Lower leg skin (tissue), 4 donors: ENCODE measurements at places on chromosomes 11 and 22.

DNA sequence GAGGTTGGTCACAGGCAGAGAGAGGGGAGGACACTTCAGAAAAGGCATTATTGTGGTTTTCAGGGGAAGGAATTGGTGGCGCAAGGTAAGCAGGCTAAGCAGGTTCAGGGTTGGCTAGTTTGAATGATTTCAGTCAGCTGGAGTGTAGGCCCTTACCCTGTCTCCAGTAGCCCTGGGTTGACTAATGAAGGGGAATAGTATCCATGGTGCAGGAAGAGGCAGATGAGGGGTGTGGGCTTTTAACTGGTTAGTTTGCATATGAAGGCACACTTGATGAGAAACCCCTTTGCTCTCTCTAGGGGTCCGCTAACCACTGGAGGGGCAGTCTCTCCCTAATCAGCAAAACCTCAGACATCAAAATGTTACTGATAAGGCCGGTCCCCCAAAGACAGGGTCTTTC is 249.7 kb downstream of the AASDHPPT start:
- DNase-seq: no peak

- DNase-seq: no peak
These were observed 86.7 kb downstream of the SWAP70 start for GRCh38 chr11:9750551-9750950.

DNA sequence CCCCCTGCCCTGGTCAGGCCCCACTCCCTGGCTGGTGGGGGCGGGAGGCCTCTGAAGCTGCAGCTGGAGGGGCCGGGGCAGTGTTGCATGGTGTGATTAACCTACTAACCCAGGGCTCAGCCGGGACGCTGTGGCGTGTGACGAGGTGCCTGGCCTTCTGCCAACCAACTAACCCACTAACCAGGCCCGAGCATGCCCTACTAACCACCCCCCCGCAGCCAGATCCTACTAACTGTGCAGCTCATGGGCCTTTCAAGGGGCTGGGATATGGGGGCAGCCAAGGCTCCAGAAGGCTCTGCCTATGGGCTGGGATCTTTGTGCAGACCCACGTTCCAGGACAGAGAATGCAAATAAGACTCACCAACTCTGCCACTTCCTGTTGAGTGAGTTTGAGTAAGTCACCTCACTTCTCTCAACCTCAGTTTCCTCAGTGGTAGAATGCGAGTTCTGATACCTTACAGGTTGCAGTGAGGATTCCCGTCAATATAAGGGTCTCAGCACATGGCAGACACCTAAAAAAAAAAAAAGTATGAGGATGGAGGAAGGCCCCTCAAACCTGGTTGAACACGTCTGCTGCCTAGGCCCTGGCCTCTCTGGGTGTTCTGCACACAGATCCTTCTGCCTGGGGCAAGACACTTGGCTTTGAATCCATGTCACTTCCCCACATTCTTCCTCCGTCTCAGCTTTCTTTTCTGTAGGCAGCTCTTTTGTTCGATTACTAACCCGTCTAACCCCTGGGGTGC is 14.1 kb downstream of the MIAT start:
- DNase-seq: peak; percentile 51

DNA sequence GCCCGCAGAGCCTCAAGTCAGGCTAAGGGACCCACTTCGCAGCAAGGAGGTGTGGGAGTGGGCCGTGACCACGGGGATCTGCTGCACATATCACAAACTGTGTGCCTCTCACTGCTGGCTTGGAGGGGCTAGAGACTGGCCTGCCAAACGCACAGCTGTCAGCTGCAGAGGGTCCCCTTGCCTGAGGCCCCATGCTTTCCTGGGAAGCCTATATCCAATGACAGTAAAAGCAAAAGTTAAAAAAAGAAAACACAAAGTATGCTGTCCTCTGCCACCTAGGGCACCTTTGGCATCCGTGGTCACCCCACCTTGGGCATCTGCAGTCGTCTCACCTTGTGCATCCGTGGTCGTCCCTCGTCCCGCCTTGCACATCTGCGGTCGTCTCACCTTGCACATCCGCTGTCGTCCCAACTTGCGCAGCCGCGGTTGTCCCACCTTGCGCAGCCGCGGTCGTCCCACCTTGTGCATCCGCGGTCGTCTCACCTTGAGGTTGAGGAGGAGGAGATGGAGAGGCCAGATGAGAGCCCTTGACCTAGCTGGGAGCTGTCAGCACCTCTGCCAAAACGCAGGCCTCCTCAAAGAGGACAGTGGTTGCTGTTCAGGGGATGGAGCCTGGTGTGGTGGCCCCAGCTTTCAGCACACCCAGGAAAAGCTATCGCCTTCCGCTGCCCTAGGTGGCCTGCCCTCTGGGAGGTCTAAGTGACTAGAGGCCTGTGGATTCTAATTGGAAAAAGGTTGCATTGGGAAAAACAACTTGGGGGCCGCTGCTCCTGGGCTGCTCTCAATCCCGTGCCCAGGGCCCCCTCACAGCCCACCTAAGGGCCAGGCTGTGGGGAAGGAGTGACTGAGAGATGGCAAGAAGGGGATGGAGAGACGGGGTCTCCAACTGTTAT is 90.5 kb downstream of the MYEOV start:
- peak; percentile 84 for DNase-seq

DNA sequence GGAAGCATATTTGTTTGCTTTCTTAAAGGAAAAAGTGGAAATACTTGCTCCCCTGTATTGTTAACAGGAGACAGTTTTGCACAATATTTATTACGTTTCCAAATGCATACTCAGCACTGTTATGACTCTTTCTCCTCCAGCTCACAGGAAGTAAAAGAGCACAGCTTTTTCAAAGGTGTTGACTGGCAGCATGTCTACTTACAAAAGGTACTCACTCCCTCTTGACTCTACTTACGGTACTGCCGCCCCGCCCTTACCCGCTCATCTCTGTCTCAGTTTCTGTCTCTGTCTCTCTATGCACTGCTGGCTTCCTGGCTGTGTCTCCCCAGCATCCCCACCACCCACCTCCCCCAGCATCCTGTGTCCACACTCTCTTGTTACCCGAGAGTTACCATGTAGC is 32.2 kb upstream of the MYO18B start:
- no peak for DNase-seq

DNA sequence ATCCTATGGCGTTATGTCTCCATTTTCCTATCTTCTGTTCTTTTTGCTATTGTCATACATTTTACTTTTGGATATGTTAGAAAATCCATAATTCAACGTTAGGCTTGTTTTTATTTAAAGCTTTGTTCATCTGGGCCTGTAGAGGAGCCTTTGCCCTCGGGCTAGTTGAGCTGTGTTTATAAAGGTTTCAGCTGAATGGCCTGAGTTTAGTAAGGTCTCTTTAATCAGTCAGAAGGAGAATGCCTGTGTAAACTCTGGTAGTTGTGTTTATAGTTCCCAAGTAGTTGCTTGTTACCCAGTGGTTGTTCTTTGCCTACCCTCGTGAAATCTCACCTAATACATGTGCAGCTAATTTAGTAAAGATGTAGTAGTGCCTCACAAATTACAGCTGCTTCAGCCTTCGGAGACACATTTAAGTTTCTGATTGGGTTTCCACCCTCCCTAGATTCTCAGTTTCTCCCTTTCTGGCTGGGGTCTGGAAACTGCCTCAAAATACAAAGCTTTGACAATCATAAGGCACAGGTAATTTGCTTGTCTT is 33.1 kb downstream of the MTMR3 start:
- no peak for DNase-seq

- no peak for DNase-seq
These were observed 1000.3 kb downstream of the BRD1 start for GRCh38 chr22:48827268-48827846.

DNA sequence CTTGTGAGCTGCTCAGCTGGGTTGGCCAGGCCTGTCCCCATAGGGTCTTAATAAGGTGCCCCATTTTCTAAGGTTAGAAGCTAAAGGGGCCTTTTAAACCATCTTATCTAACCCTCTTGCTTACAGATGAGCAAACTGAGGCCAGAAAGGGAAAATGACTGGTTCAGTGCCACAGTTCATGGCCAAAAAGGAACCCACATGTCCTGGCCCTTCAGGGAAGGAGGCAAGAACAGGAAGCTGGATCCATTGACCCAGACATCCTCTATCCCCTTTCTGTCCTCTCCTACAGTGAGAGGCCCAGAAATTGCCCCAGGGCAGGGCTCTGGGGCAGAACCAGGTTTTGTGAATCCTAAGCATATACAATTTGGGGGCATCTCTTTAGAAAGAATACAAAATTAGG is 10.0 kb downstream of the PRG3 start:
- DNase-seq: no peak

- no peak for DNase-seq
These were observed 424.5 kb upstream of the ANO5 start for GRCh38 chr11:21768388-21768787.

DNA sequence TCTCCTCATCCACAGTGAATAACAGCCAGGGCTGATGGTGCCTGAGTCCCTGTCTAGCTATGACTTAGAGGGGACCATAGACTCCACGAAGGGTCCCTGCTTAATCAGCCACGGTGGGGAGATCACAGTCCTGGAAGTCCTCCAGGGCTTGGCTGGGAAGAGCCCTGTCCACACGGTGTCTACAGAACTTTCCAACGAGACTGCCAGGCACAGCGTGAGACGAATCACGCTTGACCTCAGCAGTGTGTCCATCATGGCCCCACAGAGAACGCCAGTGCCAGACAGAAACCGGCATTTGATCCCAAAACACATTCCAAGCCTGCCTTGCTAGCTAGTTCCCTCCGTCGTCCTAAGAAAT is 143.4 kb downstream of the CRYBB2 start:
- DNase-seq: no peak

DNA sequence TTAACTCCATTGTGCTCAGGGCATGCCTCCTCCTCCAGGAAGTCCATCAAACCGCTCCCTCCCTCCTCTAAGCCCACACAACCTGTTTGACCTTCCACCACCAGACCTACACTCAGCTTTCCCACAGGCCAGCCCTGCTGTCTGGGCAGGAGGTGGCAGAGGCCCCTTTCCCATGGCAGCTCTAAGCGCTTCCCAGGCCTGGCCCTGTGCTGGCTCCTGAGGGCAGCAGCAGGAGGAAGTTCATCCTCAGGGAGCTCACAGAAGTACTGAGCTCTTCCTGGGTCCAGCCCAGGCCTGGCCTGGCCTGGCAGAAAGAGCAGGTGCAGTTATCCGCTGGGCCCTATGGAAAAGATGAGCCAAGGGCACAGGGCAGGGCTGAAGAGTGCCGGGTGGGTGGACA is 31.4 kb downstream of the ARAP1 start:
- DNase-seq: no peak

DNA sequence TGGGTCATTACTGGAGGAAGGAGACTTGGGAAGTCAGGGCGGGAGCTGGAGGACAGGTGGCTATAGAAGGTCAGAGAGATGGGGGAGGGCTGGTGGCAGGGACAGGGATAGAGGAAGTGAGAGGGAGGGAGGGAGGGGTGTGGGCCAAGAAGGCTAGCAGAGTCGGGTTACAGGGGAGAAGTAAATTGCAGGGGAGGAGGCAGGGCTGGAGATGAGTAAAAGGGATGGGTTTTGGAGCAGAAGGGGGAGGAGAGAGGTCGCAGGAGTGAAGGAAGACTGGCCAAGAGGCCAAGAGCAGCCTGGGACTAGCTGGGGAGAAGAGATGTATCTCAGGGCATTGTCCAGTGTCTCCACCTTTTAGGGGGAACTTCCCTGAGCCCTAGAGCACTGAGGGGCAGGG is 33.0 kb downstream of the LRRC10B start:
- DNase-seq: no peak

DNA sequence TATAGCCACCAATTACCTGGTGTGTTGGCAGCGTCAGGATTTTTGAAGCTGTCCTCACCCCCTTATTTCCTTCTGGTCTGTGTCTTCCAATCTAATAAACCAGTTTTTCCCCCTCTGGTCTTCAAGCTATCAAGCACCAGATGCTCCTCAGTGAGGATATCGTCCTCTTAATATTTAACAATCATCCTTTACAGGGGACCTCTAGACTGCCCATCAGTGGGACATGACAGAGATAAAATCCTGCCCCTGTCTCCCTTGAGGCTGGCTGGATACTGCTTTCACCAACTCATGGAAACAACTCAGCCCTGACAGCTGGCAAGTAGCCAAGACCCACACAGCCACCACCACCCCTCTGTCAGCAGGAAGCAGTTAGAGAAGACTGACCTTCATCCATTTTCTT is 421.0 kb upstream of the API5 start:
- DNase-seq: no peak

GRCh38 chr11:76810151-76810853 is 27.1 kb downstream of the TSKU start:
- no peak for DNase-seq

GRCh38 chr11:27281740-27282590 is 81.0 kb downstream of the CCDC34 start:
- DNase-seq: no peak

GRCh38 chr11:103619480-103619879 is 417.0 kb upstream of the DDI1 start:
- no peak for DNase-seq

GRCh38 chr22:38841211-38841610 is 2.6 kb downstream of the NPTXR start:
- DNase-seq: no peak

GRCh38 chr22:48444320-48445112 is 1383.2 kb downstream of the BRD1 start:
- DNase-seq: no peak

GRCh38 chr11:73547706-73548595 is 50.0 kb downstream of the FAM168A start:
- DNase-seq: no peak

- no peak for DNase-seq
These were observed 106.7 kb upstream of the ZC3H12C start for GRCh38 chr11:109986488-109986887.

DNA sequence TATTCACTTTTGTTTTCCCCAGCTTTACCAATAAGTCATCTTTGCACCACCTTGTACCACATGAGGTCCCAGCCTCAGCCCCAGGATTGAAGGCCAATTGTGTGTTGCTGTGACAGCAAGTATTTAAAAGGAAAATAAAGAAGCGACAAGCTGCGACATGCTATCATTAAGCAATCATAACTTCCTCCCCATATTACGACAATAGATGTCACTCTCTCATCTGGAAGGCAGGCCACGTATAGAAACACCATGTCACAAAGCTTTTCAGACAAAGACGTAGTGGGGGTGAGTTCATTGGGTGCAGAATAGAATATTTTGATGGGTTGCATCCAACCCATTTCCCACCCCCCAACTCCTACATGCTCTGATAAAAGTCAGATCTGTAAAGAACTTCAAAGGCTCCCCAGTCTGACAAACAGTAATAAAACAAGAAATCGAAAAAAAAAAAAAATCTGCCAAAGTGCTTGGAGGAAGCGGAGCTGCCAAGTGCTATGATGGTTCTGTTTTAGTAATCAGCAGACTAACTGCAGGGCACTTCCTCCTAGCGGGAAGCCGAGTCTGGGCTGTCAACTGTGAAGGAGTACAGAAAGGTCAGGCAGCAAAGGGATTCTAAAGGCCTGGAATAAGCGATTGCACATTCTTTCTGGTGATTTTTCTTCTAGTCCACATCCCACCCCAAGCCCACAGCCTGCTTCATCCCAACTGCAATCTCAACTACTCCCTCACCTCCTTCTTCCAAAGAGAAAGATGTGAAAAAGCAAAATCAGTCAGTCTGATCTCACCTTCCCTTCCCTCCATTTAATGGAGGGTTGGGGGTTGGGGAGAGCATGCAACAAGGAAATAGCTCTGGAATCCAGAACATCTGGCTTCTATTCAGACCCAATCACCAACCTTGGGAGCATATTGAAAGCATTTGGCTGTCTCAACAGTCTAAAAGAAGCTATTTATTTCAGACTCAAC is 131.4 kb upstream of the UBASH3B start:
- DNase-seq: no peak
